ENCODE measurements at places on chromosomes 16 and 17.

GRCh38 chr17:55436224-55437158, 14.9 kb upstream of the MMD start:
- DNase-seq, result no peak

DNA sequence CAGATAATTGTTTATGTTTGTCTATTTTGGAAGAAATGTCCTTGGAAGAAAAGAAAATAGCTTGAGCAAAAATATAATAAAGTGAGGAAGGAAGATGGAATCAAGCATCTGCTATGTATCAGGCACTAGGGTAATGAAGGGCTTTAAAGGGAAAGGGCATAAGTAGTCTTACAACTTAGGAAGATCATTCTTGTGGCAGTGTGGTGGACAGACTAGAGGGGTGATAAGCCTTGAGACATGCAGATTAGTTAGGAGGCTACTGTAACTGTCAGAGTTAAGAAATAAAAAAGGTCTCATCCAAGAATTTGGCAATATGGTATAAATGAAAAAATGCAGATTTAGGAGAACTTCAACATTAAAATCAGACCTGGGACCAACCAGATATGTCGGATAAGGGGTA, 14.9 kb downstream of the FAM222B start:
- DNase-seq, result no peak

- no peak for DNase-seq
These were observed 2.0 kb downstream of the CBX4 start for GRCh38 chr17:79836972-79837887.

- DNase-seq, result no peak
These were observed 343.3 kb downstream of the SLC39A11 start for GRCh38 chr17:72749119-72749572.

DNA sequence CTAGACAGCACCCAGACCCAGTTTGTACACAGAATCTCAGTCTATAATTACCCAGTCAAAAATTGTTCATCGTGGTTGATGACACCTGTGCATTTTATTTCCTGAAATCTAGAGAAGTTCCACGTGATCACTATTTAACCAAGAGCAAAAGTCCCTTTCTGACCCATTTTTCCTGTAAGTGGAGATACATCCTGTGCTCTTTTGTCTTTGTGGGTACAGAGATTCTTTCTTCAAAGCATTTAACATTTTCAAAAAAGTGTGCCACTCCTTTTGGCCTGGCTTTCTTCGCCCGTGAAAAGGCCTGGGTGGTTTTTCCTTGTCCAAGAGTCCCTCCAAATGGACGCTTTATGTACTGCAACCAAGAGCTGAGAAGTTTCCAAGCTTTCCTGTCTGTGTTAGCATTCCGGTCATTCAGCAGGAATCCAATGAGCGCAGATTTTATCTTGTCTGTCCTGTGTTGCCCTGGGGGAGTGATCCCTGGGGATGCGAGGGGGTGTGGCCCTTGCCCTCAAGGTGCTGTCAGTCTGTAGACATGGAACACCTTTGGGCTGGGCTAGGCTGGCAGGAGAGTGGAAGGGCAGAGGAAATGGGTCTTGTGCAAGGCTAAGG, 161.1 kb upstream of the CACNG5 start:
- DNase-seq, result no peak

DNA sequence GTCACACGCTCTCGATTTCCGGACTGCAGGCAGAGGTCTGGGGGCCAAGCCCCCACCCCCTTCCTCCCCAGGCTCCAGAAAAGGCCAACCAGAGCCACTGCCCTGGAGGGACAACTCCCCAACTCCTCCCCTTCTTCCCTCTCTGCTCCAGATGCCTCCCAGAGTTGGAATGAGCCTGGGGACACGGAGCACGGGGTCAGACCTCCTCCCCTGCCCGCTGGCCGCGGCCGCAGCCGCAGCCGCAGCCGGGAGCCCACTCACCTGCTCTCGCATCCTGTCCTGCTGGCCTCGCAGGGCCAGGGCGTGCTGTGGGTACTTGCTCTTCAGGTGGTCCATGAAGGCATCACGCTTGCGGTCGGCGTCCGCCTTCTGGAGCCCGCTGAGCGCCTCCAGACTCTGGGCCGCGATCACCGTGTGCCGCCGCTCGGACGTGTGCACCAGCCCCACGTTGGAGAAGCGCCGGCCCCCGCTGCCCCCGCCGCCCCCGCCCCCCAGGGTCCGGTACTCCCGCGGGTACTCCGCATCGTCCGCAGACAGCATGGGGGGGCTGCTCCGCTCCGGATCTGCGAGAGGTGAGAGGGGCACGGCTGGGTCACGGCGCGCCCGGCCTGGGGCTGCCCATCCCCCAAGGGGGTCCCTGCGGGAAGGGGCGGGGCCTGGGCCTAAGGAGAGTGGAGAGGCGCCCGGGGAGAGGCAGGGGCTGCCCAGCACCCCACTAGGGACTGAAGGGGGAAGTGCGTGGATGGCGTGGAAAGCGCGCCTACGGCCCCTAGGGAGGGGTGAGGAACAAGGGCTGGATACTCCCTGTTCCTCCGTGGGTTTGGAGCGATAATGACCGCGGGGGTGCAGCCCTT, 27.3 kb downstream of the SRCIN1 start:
- DNase-seq, result no peak

DNA sequence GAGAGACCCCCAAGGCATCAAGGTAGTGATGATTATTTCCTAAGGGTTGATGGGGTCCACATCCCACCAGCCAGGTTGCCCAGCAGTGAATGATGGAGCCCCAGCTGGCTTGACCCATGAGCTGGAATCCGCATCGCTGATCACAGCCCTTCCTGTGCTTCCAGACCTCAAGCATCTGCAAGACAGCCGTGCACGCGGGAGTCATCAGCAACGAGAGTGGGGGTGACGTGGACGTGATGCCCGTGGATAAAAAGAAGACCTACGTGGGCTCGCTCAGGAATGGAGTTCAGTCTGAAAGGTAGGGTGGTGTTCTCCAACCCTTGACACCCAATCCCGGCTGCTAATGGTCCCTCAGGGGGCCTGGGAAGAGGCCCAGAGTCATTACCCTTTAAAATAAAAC, 69.3 kb downstream of the CRISPLD2 start:
- DNase-seq, result no peak

GRCh38 chr16:50314665-50315064, 48.3 kb downstream of the ADCY7 start:
- DNase-seq, result no peak

Data from stimulated activated CD4-positive, alpha-beta T cell treated with anti-CD3 and anti-CD28 coated beads, TNF-alpha, amount 100 ng/mL, for 24 hours (primary cell).